Stimulated activated CD4-positive, alpha-beta T cell treated with anti-CD3 and anti-CD28 coated beads, Interleukin-12 subunit alpha, Interleukin-12 subunit beta, amount 100 ng/mL, for 24 hours (primary cell): ENCODE measurements at places on chromosomes 7 and 10.

DNA sequence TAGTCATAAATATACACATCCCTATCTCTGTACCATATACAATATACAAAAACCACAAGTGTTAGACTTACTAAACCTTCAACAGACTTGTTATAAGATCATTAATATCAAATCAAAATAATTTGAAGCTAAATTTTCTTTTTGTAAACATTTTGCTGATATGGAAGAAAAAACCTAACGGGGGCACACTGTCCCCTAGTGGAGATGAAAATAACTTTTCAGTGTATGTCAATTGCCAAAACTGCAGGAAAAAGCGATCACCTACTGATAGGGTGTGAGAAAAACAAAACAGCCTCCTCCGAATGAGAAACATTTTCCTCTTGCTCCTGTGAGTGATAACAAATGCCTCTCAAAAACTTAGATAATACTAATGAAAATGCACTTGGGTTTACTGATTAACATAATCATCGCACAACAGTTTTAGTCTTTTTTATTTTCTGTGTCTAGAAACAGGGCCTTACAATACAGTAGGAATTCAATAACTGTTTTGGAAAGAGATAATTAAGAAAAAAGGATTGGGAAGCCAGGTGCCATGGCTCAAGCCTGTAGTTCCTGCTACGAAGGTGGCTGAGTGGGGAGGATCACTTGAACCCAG, 322.7 kb downstream of the CRPPA start:
- no peak for DNase-seq

DNA sequence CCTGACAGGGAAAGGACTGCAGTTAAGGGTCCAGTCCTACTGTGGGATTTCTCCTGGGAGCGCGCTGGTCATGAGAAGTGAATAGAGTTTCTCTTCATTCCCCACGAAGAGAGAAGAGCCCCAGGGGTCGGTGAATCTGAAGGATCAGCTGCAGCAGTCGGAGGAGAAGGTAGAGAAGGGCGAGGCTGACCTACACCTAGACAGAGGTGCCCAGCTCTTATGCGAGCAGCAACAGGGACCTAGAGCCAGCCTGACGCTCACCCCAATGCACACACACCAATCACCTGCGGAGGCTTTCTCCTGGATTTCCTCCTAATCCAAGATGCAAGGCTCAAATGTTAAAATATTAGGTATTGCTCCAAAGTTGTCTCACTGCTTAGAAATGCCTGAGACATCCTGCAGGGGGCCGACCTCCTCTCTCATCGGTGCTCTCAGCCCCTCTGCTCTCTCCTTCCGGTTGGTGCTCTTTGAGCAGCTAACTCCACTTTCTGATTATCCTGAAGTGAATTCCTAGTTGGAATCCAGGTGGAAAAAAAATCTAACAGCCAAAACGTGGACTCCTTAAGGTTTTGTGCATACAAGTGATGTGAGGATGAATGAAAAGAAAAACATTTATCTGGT, 176.4 kb downstream of the AHR start:
- DNase-seq = no peak

GRCh38 chr10:113267619-113268562, 285.0 kb upstream of the HABP2 start:
- no peak for DNase-seq

- DNase-seq = no peak
Observed at GRCh38 chr10:72353965-72354355, 759 bp downstream of the DNAJB12 start.

GRCh38 chr10:116771959-116772585, 29.7 kb upstream of the HSPA12A start:
- DNase-seq = no peak

- DNase-seq = peak; percentile 55
Observed at GRCh38 chr10:119206603-119207365, 587 bp upstream of the GRK5 start.

- no peak for DNase-seq
Observed at GRCh38 chr10:82409671-82410070, 534.7 kb downstream of the NRG3 start.

GRCh38 chr10:8238986-8239385, 184.5 kb downstream of the GATA3 start:
- DNase-seq = no peak

DNA sequence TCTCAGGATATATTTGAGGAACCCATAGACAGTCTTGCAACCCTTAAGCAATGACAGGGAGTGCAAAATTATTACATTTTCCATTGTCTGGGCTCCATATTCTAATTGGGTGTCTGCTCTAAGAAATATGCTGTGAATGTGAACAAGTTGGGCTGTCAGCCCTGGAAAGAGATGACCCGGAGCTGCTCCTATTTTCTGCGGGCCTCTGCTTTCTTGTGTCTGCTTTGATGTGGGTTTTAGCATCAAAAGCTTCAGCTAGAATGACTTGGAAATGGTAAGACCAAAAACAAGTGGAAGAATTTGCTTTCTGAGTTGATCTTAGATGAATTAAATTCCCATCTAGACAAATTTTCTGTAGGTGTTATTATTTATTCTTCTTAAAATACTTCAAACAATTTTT, 343.6 kb upstream of the IGFBP3 start:
- no peak for DNase-seq

- DNase-seq = no peak
Observed at GRCh38 chr10:94104316-94105000, 110.7 kb downstream of the PLCE1 start.

DNA sequence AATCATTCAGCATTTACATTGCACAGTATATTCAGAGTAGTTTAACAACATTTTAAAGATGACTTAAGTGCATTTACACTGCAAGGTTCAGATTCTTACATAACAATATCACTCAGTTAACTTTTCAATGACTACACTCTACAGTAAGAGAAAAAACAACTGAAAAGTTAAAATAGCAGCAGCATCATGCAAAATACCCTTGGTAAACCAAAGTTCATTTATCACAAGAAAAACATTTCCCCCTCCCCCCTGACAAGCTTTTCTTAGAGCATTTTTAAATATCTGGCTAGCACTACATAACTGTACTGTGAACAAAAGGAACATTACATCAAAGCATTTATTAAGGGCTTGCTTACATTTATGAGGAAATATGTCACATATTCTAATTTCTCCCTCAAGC, 179.5 kb upstream of the HGF start:
- DNase-seq = no peak

DNA sequence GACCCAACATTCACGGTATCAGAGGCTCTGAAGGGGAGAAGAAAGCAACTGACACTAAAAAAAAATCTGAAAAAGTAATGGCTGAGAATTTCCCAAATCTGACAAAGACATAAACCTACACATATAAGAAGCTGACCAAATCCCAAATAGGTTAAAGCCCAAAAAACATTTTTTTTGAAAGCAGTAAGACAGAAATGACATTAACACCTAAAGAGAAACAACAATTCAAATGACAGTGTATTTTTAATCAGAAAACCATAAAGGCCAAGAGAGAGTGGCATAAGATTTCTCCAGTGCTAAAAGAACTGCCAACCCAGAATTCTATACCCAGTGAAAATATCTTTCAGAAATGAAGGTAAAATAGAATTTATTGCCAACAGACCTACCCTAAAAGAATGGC, 35.5 kb downstream of the RUFY2 start:
- DNase-seq = no peak

- no peak for DNase-seq
Observed at GRCh38 chr10:26460736-26461135, 22.6 kb downstream of the APBB1IP start.

- no peak for DNase-seq
Observed at GRCh38 chr7:30970594-30971094, 6.9 kb downstream of the GHRHR start.

- no peak for DNase-seq
Observed at GRCh38 chr10:7475046-7475911, 64.4 kb upstream of the SFMBT2 start.

- DNase-seq = no peak
Observed at GRCh38 chr10:128803790-128804189, 663.3 kb upstream of the MGMT start.

GRCh38 chr10:2300231-2300630, 562.9 kb upstream of the ADARB2 start:
- no peak for DNase-seq

GRCh38 chr10:77724820-77725219, 87.2 kb upstream of the KCNMA1 start:
- no peak for DNase-seq

- DNase-seq = peak; percentile 45
Observed at GRCh38 chr10:60573336-60573735, 183.7 kb upstream of the ANK3 start.

- no peak for DNase-seq
Observed at GRCh38 chr10:23868121-23868520, 340.8 kb upstream of the KIAA1217 start.

- no peak for DNase-seq
Observed at GRCh38 chr10:59830601-59831259, 75.6 kb downstream of the CCDC6 start.

- DNase-seq = no peak
Observed at GRCh38 chr7:153413540-153414287, 638.5 kb upstream of the DPP6 start.

DNA sequence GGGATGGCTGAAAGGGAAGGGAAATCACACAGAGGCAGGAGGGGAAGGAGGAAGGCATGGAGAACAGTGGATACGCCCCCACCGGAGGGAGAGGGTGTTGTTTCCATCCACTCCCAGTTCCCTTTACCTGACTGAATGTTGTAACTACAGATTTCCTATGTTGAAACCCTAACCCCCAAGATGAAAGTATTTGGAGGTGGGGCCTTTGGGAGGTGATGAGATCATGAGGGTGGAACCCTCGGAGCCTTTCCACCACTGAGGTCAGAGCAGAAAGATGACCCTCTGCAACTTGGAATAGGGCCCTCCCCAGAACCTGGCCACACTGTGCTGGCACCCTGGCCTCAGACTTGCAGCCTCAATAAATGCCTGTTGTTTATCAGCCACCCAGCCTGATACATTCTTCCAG, 48.6 kb upstream of the CNPY1 start:
- DNase-seq = no peak

GRCh38 chr10:3452683-3453361, 280.2 kb upstream of the PITRM1 start:
- DNase-seq = no peak

GRCh38 chr7:16504019-16504418, 22.6 kb upstream of the LRRC72 start:
- no peak for DNase-seq

DNA sequence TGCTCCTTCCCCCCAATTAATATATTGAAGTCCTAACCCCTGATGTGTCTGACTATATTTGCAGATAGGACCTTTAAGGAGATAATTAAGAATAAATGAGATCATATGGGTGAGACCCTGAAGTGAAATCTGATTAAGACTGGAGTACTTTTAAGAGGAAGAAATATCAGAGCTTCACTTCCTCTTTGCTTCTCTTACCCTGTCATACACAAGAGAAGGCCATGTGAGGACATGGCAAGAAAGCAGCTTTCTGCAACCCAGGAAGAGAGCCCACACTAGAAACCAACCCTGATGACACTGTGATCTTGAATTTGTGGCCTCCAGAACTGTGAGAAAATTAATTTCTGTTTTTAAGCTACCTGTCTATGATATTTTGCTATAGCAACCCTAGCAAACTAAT, 44.2 kb downstream of the JMJD1C start:
- DNase-seq = no peak

DNA sequence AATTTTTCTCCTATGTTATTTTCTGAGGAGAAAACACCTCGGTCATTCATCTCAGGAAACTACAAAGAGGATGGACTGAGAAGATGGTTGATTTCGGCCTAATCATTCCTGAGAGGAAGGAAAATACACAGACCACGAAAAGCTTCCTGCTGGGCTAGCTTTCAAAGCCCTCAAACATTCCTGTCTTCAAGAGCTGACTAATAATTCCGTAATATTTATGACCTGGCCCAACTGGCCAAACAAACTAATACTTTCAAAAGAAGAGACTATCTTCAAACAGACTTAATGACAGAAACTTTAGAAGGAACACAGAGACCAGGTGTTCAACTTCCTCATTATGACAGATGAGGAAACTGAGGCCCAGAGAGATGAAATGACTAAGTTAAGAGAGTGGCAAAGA, 215.1 kb upstream of the FRMD4A start:
- DNase-seq = no peak

DNA sequence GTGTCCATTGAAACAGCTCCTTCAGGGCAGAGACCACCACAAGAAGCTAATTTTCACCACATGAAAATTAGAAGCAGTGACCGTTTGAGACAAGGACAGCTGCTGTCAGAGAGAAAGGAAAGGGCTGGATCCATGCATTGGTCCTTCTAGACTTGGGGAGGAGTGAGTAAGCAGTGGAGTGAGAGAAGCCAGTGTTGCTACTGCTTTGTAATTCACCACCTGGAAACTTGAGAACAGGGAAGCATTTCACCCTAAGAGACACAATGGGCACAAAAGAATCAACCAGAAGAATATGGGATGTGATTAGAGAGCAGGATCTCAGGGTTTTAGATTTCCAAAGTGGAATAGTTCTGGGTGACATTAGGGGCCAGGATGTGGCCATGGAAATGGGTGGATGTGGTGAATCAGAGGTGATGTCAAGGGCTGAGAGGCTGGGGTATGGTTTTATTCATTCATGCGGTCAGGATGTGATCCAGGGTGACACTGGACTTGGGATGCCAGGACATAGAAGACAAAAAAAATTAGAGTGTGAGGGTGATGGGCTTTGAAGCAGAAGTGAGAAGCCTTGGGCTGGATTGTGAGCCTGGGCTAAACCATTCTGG, 61.6 kb downstream of the DENND11 start:
- DNase-seq = no peak
